ENCODE measurements at places on chromosomes 16 and 17. TPM values are rescaled to one million over a fixed set of nuclear protein-coding genes. Genes with fewer than 3 reads are reported as not detected.

DNA sequence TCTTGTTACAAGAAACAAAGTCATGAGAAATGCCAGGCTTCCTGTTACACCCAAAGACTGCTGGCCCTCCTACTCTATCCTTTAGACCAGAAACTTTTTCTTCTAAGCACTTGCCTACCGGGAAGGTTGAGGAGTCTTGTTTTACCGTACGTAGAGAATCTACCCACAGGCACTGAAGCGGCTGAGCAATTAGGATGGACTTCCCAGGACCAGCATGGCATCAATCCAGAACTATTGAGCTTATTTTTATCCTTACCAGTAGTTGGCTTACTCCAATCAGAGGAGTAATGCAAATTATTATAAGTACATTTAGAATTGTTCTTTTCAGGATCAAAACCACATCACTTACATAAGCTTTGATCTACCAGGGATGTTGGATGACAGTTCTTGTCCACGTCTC is 25.6 kb downstream of the CEP95 start:
- H3K4me1 ChIP-seq = no peaks in the 10 kb centered on the region
- no peak for DNase-seq
- H3K4me3 ChIP-seq = no peak overlapping the region
- H3K27ac ChIP-seq = no peak overlapping the region
- H3K36me3 ChIP-seq = peaks cover 93% of the 10 kb centered on the region
- no peaks in the 10 kb centered on the region for H3K27me3 ChIP-seq

- no peak overlapping the region for H3K4me3 ChIP-seq
- H3K36me3 ChIP-seq = no peaks in the 10 kb centered on the region
- H3K4me1 ChIP-seq = peaks cover 41% of the 10 kb centered on the region
- peak; percentile 93 for DNase-seq
Observed at GRCh38 chr17:14198013-14198412, 38.6 kb downstream of the CDRT15 start.

DNA sequence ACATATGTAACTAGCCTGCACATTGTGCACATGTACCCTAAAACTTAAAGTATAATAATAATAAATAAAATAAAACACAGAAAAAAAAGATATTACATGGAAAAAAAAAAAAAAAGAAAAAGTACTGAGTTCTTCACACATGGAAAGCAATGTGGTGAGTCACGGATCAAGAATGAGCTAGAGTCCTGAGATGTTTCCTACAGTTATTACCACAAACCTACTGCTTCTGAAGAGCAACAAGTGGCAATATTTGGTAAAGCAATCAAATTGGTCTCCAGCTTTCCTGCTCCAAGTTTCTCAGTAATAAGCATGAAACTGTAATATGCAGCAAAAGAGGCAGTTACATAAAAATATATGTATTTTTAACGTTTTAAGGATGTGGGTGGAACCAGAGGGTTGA is 223.3 kb upstream of the SALL1 start:
- no peaks in the 10 kb centered on the region for H3K36me3 ChIP-seq
- H3K4me3 ChIP-seq = no peak overlapping the region
- DNase-seq = peak; percentile 62
- H3K4me1 ChIP-seq = no peaks in the 10 kb centered on the region
- no peaks in the 10 kb centered on the region for H3K27me3 ChIP-seq

GRCh38 chr16:85169333-85170065 is 57.2 kb upstream of the CIBAR2 start:
- H3K36me3 ChIP-seq = no peaks in the 10 kb centered on the region
- H3K27ac ChIP-seq = no peak overlapping the region
- H3K4me1 ChIP-seq = peaks cover 42% of the 10 kb centered on the region

SLC13A2 gene
- not detected for total RNA-seq

CCL8 gene
- not detected for total RNA-seq

HBA2 gene
- 1.3 TPM for total RNA-seq

HSD17B2 gene
- not detected for total RNA-seq

KIFC3 gene
- total RNA-seq = 28.4 TPM
